AG08395 (cell line): ENCODE measurements at places on chromosomes 12 and 14.

GRCh38 chr12:49804821-49805220, 23.4 kb downstream of the NCKAP5L start:
- DNase-seq: no peak

- no peak for DNase-seq
These were observed 119.4 kb downstream of the SRGAP1 start for GRCh38 chr12:63963868-63964267.

GRCh38 chr12:43213608-43214007, 338.4 kb downstream of the ADAMTS20 start:
- no peak for DNase-seq

- no peak for DNase-seq
These were observed 8.9 kb downstream of the KRT4 start for GRCh38 chr12:52805000-52805399.

DNA sequence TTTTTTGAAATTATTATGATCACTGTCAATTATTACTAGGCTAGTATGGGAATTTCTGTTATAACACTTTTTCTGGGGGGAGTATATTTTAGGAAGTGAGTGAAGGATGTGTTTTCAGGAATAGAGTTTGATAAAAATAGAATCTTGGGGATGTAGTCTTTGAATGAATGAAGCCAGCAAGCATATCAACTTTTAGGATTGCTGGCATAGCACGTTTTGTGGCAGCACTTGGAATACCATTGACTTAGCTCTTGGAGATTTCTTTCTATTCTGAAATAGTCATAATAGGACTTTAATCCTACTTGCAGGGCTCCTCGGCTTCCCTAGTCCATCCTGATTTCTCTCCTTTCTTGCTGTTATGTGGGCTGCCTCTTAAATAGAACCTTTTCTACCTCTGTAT, 141.6 kb downstream of the DACT1 start:
- no peak for DNase-seq

DNA sequence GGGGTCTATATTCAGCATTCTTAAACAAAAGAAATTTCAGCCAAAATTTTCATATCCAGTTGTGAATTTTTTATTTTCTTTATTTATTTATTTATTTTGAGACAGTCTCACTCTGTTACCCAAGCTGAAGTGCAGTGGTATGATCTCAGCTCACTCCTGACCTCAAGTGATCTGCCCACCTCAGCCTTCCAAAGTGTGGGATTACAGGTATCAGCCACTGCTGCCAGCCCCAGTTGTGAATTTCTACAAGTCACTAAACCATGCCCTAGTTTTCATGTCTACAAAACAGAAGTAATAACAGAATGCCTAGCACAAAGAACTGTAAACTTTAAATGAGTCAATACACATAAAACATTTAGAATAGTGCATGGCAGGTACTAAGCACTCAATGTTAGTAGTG, 254.2 kb downstream of the C12orf50 start:
- no peak for DNase-seq

GRCh38 chr12:104596134-104596799, 139.5 kb downstream of the CHST11 start:
- peak; percentile 94 for DNase-seq

DNA sequence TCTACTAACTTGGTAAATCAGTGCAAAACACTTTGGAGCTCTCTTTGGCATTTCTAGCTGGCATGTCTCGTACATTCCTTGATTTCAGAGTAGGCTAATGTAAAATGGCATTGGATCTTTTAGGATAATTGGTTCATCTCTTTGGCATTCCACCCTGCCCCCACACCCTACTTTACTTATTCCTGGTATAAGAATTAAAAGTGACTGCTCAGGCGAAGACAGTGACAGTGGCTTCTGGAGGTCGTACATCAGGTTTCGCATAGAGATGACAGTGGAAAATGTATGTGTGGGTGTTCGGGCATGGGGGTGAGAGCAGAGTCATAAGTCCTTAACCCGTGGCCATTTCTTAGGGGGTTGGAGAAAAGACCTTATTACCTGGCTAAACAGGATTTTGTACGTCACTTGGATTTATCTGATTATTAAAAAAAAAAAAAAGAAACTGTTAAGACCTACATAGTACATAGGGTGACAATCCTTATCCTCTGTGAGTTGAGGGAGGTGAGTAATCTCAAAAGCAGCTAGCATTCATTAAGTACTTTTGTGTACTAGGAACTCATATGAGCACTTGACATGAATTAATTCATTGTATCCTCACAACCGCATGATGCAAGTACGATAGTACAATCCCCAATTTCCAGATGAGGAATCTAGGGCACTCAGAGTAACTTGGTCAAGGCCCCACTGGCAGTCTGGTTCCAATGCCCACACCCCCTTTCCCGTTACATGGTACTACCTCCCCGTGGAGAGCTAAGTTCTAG, 22.4 kb upstream of the KCNK13 start:
- no peak for DNase-seq

DNA sequence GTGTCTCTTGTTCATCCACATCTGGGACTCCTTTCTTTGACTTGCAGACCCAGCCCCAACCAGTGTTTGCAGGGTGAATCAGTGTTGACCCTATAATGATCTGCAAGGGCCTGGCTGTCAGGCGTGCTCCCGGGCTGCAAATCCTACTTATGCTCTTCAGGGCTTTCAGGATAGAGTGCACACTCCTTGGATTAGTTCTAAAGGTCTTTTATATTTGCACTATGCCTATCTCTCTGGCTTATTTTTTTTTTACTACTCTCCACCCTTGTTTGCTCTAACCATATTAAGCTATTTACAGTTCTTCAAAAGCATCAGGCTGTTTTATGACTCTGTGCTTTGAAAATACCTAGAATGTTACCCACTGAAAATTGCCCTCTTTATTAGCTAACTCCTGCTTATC, 4.3 kb upstream of the PRICKLE1 start:
- DNase-seq: no peak

DNA sequence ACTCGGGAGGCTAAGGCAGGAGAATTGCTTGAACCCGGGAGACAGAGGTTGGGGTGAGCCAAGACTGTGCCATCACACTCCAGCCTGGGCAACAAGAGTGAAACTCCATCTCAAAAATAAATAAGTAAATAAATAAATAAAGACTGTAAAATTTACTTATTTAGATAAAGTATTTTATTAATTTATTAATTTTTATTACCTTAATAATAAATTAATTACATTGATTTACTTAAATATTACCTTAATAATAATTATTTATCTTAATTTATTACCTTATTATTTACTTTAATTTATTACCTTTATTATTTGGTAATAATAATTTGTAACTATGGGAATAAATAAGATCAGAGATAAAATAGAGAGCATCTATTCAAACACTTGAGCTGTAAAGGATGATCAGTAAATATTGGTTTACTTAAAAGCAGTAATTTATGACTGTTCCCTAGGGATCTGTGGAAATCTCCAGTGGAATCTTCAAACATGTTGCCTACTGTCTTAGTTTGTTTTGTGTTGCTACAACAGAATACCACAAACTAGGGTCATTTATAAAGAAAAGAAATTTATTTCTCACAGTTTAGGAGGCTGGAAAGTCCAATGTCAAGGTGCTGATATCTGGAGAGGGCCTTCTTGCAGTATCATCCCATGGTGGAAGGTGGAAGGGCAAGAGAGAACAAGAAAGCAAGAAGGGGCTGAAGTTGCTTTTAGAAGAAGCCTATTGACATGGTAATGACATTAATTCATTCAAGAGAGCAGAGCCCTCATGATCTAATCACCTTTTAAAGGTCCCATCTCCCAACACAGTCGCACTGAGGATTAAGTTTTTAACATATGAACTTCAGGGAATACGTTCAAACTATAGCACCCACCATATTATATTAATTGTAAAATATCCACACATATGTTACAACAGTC, 37.1 kb downstream of the SOCS2 start:
- DNase-seq: no peak

- DNase-seq: peak; percentile 6
These were observed 42.0 kb upstream of the KRR1 start for GRCh38 chr12:75553398-75553797.

DNA sequence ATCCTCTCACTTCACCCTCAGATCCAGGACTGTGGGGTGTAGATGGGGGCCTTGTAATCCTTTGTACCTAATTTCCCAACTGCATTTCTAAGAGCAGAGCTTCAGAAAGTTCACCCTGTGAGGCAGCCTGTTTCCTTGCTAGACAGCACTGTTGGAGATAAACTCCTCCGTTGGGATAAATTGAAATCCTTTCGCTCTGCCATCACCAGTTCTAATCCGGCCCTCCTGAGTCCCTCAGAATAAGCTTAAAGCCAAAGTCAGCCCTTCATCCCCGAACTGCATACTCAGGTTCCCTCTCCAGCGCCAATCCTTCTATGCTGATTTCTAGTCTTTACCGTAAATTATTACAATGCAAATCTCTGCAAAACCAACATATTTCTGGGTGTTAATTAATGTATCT, 114.7 kb downstream of the PRMT8 start:
- DNase-seq: no peak

DNA sequence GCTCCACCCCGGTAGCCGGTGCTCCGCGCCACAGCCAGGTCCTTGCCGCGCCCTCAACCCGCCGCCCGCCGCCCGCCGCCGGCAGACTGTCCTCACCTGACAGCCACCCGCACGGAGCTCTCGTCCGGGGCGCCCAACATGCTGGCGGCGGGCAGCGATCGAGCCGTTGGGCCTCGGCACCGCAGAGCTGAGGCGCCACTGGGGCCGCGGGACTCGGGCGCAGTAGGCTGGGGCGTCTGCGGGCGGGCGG, 164 bp downstream of the KIF21A start:
- DNase-seq: no peak

- DNase-seq: no peak
These were observed 1.9 kb downstream of the APEX1 start for GRCh38 chr14:20456971-20457370.

GRCh38 chr12:90166671-90167070, 458.0 kb upstream of the ATP2B1 start:
- DNase-seq: no peak

- DNase-seq: no peak
These were observed 146.5 kb upstream of the MYL2 start for GRCh38 chr12:111066744-111067437.

- DNase-seq: no peak
These were observed 20.4 kb downstream of the TPH2 start for GRCh38 chr12:71958993-71959578.

GRCh38 chr12:50934981-50935807, 17.1 kb upstream of the HIGD1C start:
- DNase-seq: peak; percentile 41

DNA sequence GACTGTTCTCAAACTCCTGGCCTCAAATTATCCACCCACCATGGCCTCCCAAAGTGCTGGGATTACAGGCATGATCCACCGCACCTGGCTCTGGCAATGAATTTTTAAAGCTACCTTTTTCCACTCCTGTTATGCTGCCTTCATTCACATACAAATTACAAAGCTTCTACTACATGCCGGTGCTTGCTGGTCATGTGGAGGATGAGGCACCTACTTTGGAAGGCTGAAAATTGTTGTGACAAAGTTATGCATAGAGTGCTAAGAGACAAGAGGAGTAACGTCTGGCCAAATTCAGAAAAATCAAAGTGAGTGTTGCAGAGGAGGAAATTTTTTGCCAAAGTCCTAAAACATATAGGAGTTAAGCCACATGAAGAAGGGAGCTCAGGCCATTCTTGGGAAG, 191.7 kb upstream of the PPFIA2 start:
- no peak for DNase-seq

DNA sequence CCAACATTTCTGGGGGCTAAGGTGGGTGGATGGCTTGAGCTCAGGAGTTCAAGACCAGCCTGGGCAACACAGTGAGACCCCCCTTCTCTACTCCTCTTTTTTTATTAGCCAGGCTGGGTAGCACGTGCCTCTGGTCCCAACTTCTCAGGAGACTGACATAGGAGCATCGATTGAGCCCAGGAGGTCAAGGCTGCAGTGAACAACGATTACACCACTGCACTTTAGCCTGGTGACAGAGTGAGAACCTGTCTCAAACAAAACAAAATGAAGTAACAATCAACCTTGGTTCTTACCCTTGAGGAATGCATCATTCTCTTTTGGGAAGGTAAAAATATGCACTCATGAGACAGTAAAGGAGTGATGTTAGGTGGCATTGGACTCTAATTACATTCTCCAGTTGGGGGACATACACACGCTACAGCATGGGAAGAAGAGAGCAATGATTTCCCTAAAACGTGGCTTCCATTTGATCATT, 3.9 kb upstream of the NIN start:
- no peak for DNase-seq

GRCh38 chr12:132563911-132564310, 46.5 kb downstream of the LRCOL1 start:
- no peak for DNase-seq

GRCh38 chr14:65438266-65438933, 25.9 kb downstream of the FUT8 start:
- no peak for DNase-seq

DNA sequence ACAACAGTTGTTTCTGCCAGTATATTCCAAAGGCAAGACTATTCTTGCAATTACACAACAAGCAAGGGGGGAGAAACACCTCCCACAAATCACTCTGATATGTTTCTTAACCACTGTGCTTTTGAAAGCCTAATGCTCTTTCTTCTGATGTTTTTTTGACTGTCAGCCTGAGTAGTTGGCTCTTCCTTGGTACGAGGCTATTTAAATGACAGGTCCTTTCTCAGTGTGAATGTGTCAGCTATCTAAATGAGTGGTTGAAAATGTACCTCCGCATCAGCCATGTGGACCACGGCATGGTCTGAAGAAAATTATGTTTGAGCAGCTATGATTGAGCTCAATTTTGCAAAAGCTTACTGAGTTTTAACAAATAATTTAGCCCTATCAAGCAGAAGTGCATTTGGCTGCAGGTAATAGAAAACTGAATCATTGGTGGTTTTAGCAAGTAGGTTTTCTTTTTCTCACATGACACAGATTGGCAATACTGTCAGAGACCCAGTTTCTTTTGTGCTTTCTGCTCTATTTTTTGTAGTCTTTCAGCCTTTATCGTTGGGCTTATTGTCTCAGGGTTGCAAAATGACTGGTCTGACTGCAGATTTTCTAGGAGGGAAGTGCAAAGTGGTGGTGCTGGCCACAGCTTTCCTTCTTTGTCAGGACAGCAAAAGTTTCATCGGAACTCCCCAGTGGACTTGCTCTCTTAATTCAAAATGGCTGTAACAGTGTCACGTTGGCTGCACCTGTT, 162.8 kb downstream of the RGS6 start:
- DNase-seq: no peak

DNA sequence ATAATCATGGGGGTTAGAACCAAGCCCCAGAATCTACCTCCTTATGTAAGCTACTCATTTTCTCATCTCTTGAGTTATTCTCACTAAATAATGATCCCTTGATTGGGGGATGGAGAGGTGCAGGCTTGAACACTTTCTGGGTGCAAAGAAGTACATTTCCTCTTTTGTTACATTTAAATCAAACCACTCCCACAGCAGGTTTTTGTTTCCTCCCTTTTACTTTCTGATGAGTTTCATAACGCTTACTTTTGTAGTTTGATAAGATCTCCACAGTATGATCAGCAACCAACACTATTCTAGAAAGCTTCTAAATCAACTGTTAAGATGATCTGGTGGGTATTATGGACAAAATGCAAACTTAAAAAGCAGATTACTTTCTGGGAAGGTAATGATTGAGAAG, 20.5 kb downstream of the VCPKMT start:
- no peak for DNase-seq

DNA sequence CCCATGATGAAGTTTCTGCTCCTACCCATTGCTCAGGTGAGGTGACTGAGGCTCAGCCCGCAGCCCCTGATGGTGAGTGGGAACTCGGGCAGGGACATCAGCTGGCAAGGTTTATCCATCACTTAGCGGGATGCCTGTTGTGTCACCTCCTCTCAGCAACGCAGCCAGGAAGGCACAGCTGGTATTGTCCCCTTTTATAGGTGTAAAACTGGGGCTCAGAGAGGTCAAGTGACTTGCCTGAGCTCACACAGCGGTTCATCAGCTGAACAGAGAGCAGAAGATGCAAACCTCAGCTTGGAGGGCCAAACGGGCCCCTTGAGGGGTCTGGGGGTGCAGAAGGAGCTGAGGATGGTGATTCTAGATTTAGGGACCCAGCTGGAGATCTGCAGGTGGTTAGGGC, 143.6 kb downstream of the PHETA1 start:
- no peak for DNase-seq
